ENCODE measurements at places on chromosomes 2 and 18.

DNA sequence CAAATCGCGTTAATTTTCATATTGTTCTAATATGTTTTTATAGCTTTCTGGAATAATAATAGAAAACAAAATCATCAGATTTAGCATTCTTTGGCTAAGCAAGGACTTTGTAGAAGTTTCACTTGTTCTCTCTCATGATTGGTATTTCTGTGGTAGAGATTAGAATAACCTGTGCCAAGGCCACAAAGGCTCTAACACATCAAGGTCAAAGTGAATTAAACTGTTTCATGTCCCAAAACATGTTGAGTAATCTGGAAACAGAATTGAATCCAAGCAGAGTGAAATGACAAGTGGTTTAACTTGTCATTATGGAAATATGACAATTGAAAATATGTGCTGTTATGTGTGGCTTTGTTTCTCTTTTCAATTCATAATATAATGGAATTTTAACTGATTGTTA lies 617.4 kb downstream of the CCDC85A start:
- DNase-seq: no peak

DNA sequence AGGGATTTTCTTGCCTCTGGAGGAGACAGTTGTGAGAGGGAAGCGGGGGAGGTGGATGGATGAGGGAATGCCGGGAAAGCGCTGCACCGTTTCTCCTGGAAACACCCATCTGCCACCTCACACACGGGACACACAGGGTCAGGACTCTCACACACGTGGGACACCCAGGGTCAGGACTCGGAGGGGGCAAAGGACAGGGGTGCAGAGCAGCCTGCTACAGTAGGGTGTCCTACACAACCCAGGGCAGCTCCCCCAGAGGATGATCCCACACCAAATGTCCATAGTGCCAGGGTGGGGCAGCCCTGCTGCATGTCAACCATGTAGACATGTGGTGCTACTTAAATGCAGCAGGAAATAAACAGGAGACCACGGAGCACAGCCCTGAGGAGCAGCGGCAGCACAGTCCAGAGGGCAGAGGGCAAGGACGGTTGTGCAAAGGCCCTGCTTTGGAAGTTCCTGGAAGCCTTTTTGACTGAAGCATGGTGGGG lies 5.1 kb downstream of the RAMP1 start:
- DNase-seq: no peak

GRCh38 chr2:191333911-191334357 lies 88.7 kb downstream of the MYO1B start:
- DNase-seq: no peak

- DNase-seq: no peak
These were observed 208.7 kb upstream of the RASGRP3 start for GRCh38 chr2:33267756-33268155.

DNA sequence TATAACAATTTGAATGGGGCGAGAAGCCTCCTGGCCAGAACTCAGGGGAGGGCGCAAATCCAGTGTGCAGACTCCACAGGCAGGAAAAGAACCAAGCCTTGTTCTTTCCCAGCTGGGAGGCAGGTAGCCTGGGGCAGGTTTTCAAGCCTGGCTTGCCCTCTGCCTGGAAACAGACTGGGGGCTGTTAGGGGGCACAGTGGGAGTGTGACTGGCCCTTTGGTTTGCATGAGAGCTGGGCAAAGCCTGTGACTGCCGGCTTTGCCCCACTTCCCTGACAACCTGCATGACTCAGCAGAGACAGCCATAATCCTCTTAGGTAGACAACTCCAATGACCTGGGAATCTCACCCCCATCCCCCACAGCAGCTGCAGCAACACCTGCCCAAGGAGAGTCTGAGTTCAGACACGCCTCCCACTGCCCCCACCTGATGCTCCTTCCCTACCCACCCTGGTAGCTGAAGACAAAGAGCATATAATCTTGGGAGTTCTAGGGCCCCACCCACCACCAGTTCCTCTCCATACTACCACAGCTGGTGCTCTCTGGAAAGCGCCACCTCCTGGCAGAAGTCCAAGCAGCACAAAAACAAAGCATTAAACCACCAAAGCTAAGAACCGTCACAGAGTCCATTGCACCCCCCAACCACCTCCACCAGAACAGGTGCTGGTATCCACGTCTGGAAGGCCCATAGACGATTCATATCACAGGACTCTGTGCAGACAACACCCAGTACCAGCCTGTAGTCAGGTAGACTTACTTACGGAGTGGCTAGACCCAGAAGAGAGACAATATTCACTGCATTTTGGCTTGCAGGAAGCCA lies 402.5 kb downstream of the STK39 start:
- no peak for DNase-seq

DNA sequence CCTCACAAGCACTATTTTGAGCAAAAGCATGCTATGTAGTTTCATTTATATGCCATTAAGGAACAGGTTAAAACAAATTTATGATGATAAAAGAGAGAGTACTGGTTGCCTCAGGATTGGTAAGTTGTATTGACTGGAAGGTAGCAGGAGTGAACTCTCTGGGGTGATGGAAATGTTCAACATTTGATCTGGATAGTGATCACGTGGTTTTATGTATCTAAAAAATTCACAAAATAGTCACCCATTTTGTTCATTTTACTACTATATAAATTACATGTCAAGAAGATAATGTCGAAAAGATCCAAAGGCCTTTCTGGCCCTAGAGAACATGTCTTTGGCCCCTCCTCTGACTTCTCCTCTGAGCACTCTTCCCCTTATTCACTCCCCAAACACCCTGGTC lies 10.4 kb upstream of the RAPGEF4 start:
- no peak for DNase-seq

DNA sequence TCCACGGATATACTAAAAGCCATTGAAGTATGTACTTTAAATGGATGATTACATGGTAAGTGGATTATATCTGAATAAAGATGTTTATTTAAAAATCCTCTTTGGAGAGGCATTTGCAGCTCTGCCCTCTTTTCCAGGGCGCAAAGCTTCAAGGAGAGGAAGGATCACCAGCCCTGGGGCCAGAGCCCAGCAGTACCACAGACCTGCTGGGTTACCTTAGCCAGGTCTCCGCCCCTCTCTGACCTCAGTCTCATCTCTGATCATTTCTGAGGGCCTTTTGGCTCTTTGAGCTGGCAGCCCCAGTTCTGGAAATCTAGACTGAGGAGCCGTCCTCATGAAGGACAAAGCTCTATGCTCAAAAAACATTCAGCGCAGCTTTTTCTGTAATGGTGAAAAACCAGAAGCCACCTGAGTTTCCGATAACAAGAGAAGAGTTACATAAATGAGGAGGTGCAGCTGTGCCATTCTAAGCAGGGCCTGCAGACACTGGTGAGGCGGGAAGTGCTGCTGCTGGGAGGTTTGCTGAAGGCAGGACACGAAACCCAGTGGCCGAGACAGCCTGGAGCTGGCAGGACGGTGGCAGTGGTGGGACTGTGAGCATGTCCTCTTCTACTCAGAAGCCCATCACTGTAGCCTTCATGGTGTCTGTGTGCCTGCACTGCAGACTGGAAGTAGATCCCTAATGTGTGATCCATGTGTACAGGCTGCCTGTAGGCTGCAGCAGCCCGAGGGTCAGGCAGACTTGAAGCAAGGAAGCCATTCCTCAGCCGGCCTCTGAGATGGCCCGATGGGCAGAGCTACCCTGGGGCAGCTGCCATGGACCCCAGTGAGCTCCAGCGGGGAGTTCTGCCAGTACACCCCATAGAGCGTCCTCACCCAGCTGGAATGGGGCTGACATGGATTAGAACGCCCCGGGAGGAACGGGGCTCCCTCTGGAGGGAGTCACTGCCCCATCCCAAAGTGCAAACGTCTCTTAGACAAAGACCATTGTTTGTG lies 27.7 kb downstream of the ADRA2B start:
- no peak for DNase-seq

DNA sequence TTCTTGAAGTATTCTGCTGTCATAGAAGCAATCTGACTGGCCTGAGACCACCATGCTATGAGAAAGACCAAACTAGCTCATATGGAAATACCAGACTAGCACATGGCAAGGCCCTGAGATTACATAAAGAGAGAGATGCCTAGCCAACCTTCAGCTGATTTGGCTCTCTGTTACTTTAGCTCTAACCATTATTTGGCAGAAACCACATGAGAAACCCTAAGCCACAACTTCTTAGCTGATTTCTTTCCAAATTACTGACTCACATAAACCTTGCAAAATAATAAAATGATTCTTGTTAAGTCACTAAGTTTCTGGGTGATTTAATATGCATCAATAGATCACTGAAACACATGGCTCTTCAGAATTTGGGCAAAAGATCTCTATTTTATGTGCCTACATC lies 295.0 kb upstream of the ZNF521 start:
- DNase-seq: no peak

DNA sequence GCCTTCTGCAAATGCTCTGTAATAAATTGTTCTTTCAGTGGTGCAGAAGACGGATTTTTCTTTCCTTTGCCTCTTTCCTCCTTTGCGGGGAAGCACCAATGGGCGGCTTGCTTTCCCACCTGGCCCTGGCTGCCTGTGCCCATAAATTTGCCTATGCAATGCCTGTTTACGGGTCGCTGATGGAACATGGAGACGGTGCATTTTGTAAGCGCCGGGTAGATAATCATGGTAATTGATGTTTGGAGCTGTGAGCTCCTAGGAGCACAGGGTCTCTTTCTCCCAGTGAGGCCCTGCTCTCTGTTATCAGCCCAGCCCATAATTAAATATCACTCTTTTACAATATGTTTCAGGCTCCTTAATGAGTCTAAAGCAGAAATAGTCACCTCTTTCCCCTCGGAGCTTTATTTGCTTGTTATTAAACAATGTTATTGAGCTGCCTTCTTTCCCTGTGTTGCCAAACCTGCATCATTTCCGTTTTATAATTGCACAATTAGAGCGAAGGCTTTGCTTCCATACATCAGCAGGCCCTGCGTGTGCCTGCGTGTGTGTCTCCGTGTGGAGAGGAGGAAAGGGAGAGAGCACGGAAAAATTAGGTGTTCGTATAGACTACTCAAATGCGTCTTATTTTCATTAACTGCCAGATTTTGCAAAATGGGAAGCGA lies 437.4 kb upstream of the POU3F3 start:
- no peak for DNase-seq

- no peak for DNase-seq
These were observed 380.7 kb downstream of the RBM43 start for GRCh38 chr2:150880986-150881385.

- no peak for DNase-seq
These were observed 42.1 kb downstream of the MYCN start for GRCh38 chr2:15982285-15983044.

- no peak for DNase-seq
These were observed 128.1 kb upstream of the AGAP1 start for GRCh38 chr2:235365743-235366142.

DNA sequence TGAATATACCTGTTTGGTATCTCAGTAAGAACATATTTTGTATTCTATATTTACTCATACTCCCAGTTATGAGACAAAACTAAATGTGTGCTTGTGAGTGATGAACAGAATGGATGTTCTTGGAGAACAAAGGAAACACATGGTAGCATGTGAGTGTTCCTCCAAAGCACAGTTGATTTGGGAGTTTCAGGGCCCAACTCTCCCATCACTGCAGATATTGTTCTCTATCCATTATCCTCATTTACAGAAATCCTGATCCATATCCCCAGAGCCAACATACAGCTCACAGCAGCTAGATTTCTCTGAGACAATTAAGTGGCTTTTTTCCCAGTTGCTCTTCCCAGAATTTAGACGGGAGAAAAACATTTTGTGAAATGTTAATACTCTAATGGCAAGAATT lies 75.6 kb upstream of the MAPRE2 start:
- no peak for DNase-seq

GRCh38 chr2:227576110-227576509 lies 22.6 kb upstream of the SCYGR2 start:
- DNase-seq: no peak

GRCh38 chr2:11710632-11711353 lies 35.6 kb upstream of the LPIN1 start:
- no peak for DNase-seq

DNA sequence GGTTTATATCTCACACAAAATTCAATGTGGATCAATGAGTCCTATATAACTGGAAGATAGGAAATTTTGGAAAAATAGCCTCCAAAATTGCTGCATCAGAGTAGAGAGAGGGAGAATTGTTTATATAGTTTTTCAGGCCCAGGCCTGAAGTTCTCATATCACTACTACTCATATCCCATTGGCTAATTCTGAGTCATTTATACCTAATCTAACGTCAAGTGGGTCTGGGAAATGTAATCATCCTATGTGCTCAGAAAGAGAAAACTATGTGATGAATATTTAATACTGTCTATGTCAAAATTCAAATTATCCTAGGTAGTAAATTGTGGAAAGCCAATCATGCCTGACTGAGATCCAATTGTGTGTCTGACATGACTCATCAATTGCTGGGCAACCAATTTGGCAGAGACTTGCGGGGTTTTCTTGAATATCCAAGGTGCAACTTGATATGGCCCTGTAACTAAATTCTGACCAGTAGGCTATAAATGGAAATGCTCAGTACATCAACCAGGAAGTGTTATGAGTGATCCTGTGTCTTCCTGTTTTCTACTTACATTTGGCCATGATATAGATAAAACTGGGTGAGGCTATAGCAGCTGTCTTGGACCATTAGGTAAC lies 744.4 kb downstream of the KCNJ3 start:
- DNase-seq: no peak

- DNase-seq: no peak
These were observed 4.6 kb downstream of the DOCK10 start for GRCh38 chr2:225037415-225038230.

GRCh38 chr2:191618046-191618780 lies 59.7 kb upstream of the NABP1 start:
- DNase-seq: no peak

GRCh38 chr2:129730979-129731378 lies 248.5 kb upstream of the RAB6C start:
- no peak for DNase-seq

- no peak for DNase-seq
These were observed 24.2 kb downstream of the STEAP3 start for GRCh38 chr2:119247844-119248271.

DNA sequence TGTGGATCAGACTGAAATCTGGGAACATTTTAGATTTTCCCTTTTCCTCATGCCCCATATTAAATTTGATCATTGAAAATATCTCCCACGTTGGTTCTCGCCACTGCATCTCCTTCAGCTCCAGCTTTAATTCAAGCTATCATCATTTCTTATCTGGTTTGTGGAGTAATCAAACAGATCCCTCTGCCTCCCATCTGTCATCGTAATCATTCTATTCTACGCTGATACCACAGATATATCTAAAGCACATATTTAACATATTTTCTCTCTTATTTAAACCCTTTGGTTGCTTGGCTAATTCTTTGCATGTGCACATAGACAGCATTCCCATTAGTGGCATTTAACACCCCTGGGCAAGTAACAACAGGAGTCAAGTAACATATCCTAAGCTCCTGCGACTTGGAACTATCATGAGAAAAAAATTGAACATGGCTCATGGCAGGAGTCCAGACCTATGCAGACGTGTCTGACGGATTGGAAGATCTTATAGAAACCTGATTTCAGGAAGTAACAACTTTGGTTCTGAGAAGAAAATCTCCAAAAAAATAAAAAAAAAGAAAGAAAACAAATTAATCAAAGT lies 158.8 kb upstream of the KYNU start:
- no peak for DNase-seq

- peak; percentile 18 for DNase-seq
These were observed 2.7 kb downstream of the CDH7 start for GRCh38 chr18:65753520-65753919.
